Natural killer cell (primary cell): ENCODE measurements at places on chromosomes 5 and 9.

DNA sequence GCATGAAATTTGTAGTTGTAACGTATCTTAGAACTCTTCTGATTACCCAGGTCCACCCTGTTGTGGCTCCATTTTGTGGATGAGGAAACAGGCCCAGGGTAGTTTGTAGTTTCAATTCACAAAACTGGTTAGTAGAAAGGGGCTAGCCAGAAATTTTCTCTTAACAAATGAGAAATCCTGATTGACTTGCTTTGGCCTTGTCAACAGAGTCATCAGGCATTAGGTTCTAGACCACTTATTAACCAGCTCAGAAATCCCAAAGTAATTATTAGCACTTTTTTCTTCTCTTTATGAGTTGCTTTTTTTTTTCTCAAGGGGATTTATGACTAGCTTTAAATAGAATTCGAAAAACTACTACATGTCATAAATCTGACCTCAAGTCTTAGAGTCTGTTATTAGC is 160.2 kb downstream of the SH3GL2 start:
- DNase-seq: no peak

- DNase-seq: no peak
These were observed 23.8 kb downstream of the NPR3 start for GRCh38 chr5:32734827-32735378.

- no peak for DNase-seq
These were observed 32.1 kb downstream of the SEMA4D start for GRCh38 chr9:89465726-89466308.

- DNase-seq: no peak
These were observed 849.2 kb downstream of the TAF11L14 start for GRCh38 chr5:18483451-18483850.

DNA sequence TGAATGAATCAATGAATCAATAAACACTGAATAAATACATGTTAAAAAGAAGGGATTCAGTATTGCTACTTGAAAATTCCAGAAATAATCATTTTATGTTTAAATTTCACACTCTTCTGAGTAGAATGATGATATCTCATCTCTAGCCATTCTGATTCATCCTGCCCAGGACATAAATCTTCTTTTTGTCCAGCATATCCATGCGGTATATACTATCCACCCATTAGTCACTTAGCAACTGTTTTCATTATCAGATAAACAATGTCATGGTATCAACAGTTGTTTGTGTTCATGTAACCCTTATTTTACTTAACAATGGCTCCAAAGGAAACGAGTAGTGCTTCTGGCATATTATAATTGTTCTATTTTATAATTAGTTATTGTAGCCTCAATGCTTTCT is 432.4 kb upstream of the SMC2 start:
- DNase-seq: no peak

DNA sequence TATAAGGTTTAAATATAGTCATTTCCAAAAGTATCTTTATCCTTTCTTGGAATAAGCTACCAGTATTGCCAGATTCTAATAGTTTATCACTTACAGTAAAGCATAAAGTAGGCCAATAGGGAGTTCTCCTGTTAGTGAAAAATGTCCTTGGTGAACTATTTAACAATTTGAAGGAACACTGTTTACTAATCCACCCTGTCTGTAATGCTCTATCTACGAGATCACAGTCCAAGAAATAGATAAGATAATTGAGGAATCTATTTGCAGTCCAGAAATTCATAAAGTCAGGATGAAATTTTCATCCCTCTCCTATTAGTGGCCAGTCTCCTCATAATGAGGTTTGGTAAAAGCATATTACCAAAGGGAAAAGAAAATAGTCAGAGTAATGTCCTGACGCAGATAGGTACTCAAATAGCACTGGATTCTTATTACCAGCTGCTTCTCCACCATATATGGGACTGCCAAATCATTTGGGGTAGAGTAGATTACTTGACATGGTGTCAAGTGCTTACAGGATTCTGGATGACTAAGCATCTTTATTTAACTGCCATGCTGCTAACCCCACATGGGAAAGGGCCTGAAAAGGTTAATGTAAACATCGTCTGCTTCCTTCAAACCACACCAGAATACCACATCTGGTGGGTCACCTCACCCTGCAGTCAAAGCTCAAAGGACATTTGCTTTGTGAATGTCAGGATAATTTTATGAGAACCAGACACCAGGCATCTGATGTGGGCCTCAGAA is 808.1 kb downstream of the EFNA5 start:
- DNase-seq: no peak
